CD4-positive, CD25-positive, alpha-beta regulatory T cell (primary cell): ENCODE measurements at places on chromosomes 7 and 10. TPM values are rescaled to one million over a fixed set of nuclear protein-coding genes. Genes with fewer than 3 reads are reported as not detected.

DNA sequence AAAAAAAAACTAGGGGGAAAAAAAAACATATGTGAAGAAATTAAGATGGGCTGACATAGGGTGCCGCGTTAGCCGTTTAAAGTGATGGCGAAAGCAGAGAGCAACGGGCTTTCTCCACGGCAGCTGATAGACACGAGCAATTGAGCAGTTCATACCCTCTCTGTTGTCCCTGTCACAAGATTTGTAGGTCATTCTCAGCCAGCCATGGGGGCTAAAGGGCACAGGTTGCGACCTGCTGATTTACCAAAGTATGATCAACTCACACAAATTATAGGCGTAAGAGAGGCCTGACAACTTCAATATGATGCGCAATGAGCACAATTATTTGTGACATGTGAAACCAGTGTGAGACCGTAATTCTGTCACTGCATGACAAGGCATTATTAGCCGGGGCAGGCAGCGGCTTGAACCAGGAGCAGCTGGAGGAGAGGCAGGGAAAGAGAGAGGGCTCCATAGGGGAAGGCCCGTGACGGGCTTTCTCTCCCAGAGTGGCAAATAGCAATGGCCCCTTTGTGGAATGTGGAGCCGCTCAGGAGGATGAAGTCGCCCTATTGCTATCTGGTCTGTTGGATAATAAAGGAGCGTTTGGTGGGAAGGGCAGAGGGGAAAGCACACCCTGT lies 195.1 kb upstream of the HABP2 start:
- DNase-seq = no peak

DNA sequence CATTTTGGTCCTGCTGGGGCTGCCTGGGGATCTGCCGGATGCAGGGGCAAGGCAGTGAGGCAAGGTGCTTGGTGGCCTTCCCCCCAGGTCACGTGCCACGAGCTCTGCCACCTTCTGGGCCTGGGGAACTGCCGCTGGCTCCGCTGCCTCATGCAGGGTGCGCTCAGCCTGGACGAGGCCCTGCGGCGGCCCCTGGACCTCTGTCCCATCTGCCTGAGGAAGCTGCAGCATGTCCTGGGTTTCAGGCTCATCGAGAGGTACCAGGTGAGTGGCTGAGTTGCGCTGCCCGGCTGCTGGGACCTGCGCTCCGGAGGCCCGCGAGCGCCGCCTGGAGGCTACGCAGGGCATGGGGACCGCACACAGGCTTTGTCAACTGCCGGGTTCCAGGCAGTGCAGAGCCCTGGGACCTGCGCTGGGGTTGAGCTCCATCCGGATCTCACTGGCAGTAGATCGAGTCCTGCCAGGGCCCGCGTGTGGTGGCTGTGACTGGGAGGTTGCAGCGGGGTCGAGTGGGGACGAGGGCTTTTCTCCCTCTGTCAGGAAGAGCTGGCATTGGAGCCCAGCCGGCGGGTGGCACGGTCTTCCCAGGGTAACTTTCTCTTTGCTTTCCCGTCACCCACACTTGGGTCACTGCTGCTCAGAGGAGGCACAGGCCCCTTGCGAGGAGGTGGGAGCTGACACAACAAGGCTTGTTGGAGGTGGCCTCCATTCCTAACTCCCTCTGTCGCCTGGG lies 21.7 kb downstream of the AMZ1 start:
- DNase-seq = peak; percentile 64

DNA sequence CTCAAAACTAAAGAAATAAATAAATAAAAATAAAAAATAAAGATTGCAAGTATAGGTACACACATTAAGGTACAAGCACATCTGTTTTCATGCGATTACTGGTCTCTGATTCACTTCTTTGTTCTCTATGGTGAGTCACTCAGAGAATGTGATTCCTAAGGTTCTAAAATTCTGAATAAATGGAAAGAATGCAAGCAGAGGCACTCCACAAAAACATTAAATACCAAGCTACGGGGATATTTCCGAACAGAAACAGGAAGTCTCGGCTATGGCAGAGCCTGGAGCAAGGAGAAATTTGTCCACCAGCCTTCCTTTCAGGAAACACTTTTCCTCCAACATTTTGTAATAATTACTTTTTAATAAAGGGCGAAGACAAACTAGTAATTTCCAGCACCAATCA lies 1.4 kb downstream of the VOPP1 start:
- DNase-seq = no peak

GRCh38 chr7:139203992-139204391 lies 27.0 kb upstream of the UBN2 start:
- DNase-seq = no peak

DNA sequence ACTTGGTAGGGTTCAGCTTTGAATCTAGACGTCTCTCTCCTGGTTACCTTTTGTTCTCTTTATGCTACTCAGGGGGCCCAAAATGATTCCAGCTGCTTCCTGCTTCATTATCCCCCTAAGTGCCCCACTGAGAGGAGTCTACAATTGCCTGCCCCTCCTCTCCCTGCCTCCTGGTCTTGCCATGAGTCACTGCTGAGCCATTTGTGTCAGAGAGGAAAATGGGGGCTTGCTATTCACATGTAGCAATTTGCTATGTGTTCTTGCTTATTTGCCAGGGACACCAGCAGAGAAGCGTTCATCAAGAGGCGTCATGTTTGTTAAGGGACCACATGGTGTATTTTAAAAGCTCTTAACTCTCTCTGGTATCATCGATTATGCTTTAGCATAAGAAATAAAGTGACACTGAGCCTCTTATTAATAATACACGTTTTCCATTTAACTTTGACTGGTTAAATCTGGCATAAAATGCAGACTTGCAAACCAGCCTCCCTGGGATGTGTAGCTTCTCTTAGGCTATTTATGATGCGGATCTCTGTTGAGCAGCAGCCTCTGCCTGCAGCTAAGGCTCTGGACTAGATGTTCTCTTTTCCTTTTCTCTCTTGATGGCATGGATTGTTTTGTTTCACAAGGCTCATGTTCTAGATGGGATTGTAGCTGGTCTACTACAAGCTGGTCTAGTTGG lies 239.3 kb downstream of the AUTS2 start:
- no peak for DNase-seq

DNA sequence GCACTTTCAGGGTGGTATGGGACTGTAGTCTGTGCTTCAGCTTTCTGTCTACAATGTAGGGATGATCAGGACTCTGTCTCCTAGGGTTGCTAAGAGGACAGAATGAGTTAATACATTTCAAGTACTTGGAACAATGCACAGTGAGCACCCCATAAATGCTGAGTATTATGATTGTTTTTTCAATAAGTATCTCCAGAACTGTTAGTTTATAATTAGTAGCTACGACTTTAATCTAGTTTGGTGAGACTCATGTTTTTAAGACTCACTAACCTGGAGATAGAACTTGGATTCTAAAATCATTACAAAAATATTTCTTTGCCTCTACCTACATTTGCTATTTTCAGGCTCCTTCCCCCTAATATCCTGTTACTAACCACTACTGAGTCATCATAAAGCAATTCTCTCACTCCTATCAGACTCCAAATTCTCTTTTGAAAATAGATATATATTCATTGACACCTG lies 95.3 kb downstream of the CPED1 start:
- no peak for DNase-seq

DNA sequence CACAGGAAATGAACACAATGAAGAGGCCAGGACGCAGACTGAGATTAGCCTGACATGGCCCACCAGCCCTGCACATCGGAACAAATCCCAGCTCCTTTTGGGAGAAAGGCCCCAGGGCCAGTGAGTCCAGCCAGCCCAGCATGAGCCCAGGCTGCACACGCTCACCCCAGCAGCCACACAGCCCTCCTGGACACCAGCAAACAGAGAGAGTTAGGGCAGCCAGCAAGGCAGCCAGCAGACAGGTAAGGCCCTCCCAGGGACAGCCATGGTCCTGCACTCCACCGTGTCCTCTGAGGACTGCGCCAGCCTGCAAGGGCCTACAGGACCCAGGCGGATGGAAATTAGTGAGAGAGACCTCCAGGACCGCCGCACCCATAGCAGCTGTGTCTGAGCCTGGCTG lies 8.1 kb upstream of the GRID1 start:
- no peak for DNase-seq

DNA sequence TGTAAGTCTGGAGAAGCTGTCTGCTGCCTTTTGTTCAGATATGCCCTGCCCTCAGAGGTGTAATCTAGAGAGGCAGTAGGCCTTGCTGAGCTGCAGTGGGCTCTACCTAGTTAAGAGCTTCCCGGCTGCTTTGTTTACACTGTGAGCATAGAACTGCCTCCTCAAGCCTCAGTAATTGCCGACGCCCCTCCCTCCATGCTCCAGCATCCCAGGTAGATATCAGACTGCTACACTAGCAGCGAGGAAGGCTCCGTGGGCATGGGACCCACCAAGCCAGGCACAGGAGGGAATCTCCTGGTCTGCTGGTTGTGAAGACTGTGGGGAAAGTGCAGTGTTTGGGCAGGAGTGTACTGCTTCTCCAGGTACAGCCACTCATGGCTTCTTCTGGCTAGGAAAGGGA lies 26.4 kb upstream of the CXCL12 start:
- DNase-seq = no peak

GRCh38 chr10:17077346-17077781 lies 52.2 kb downstream of the CUBN start:
- DNase-seq = no peak

Gene TMEM130
- total RNA-seq = not detected
